ENCODE measurements at places on chromosomes 12 and 14.

- DNase-seq = no peak
- H3K36me3 ChIP-seq = no peaks in the 10 kb centered on the region
- no peak overlapping the region for H3K4me3 ChIP-seq
- no peaks in the 10 kb centered on the region for H3K4me1 ChIP-seq
These were observed 212.2 kb downstream of the NPAS3 start for GRCh38 chr14:33150666-33151428.

- peak; percentile 12 for DNase-seq
- H3K27ac ChIP-seq = no peak overlapping the region
- peaks cover 3% of the 10 kb centered on the region for H3K36me3 ChIP-seq
- H3K4me1 ChIP-seq = peaks cover 2% of the 10 kb centered on the region
- H3K4me3 ChIP-seq = peak overlapping the region; percentile 88
These were observed 6.1 kb upstream of the PSMA3 start for GRCh38 chr14:58238252-58239243.

DNA sequence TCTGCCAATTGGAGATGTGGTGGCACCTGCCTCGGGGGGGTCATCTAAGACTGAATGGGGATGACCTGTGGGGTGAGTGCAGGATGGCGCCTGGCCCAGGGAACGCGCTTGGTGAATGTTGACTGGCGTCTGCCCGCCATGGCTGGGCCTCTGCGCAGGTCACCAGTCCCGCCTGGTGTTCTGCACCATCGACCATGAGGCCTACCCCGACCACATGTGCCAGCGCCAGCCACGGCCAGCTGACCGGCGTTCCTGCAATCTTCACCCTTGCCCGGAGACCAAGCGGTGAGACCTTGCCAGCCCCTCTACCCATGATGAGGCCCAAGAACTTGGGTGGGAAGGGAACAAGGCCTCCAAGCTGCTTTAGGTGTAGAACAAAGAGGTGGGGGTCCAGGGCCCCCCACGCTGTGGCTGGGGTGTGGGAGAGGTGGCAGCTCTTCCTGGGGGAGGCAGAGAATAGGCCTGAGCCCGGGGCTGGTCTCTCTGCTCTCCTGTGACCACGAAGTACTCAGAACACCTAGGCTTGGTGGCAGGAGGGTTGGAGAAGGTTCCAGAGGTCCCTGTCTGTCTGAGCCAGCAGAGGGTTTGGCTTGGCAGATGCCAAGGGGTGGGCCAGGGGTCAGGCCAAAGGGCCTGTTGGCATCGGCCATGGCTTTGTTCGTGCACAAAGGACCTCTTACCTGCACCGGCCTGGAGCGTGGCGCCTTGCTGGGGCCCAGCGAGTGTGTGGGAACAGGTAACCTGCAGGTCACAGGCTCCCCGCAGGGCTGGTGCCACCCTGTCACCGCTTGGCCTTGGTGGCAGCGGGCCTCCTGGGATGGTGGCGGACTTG lies 15.4 kb downstream of the PAPLN start:
- peaks cover 28% of the 10 kb centered on the region for H3K4me1 ChIP-seq

DNA sequence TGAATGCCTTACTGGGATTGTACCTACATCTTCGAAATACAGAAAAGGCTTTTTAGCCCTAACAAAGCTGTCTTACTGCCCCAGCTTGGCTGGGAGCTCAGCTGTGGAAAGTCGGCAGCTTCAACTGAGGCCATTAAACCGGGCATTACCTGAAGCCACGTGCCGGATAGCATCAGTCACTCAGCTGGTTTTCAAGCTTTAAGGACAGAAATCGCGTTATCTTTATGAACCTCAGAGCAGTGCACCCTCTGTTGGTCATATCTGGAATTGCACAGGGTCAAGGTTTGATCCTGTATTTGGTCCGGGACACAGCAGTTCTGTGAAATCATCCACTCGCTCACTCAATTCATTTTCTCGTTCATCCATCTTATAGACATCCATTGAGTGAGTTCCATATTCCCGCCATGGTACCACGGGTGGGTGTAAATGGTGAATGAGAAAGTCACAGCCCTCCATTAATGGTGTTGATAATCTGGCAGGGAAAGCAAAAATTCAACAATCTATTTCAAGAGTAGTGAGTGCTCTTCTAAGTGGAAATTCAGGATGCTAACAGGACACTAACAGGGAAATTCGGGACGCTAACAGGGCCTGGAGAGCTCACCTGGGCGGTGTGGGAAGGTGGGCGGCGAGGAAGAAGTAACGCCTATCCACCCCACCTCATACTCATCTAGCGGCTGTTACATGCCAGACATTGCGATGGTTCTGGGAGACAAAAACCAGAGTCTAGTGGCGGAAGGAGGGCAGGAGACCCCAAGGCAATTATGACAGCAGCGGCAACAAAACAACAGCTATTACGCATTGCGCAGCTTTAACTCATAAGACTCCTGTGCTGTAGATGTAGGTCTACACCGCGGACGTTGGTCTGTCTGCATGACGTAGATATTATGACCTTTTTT lies 60.6 kb upstream of the TCL1A start:
- no peak overlapping the region for H3K4me3 ChIP-seq

DNA sequence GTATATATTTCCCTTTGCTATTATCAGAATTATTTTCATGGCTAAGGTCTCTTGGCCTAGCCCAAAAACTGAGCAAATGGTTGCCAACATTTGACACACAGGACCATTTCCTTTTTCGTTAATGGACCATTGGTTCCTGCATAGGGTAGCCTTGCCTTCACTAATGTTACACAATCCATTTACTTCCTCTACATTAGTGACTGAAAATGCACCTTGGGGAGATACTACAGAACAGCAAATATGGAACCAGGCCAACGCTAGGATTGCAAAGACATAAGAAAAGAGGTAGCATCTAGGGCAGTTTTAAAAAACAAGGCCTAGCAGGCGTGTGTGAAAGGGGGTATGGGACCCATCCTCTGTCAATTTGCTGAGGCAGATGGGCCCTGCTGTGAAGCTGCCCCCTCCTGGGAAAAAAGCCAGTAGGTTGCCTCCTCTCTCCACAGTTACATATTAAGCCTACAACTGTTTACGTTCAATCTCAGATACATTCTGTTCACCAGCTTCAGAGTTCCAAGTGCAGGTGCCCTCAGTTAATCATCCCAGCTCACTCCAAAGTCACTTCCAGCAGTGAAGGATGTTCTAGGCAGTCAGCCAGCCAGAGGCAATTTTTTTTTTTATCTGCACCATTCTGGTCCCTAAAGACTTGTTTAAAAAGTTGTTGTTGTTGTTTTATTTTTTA lies 15.0 kb downstream of the AQP6 start:
- H3K4me3 ChIP-seq = no peak overlapping the region
- peaks cover 21% of the 10 kb centered on the region for H3K36me3 ChIP-seq
- H3K4me1 ChIP-seq = peaks cover 15% of the 10 kb centered on the region

DNA sequence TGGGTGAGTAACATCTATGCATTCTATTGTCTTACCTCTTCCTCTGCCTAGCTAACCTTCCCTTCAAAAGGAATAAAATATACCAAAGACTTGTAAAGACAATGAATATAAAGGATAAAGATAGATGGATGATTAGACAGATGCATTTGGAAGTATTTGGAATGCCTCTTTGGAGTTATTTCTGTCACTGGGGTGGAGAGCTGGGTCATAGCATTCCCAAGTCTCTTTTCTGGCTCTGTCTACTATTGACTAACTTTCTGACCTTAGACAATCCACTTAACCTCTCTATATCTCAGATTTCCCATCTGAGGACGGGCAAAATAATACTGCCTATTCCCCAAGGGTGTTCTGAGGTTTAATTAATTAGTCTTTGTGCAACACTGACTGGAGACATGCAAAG lies 517.4 kb downstream of the DIO2 start:
- H3K4me1 ChIP-seq = no peaks in the 10 kb centered on the region
- H3K27me3 ChIP-seq = no peaks in the 10 kb centered on the region
- no peak overlapping the region for H3K4me3 ChIP-seq
- DNase-seq = no peak

- peaks cover 16% of the 10 kb centered on the region for H3K36me3 ChIP-seq
- H3K4me3 ChIP-seq = no peak overlapping the region
- no peaks in the 10 kb centered on the region for H3K27me3 ChIP-seq
- DNase-seq = peak; percentile 37
- peak overlapping the region; percentile 41 for H3K27ac ChIP-seq
- H3K4me1 ChIP-seq = peaks cover 2% of the 10 kb centered on the region
These were observed 1.8 kb upstream of the RAB5B start for GRCh38 chr12:55972042-55972441.

GRCh38 chr12:10167599-10167998 lies 4.3 kb downstream of the OLR1 start:
- no peaks in the 10 kb centered on the region for H3K27me3 ChIP-seq
- DNase-seq = peak; percentile 58
- H3K4me3 ChIP-seq = no peak overlapping the region
- no peak overlapping the region for H3K27ac ChIP-seq
- no peaks in the 10 kb centered on the region for H3K36me3 ChIP-seq

DNA sequence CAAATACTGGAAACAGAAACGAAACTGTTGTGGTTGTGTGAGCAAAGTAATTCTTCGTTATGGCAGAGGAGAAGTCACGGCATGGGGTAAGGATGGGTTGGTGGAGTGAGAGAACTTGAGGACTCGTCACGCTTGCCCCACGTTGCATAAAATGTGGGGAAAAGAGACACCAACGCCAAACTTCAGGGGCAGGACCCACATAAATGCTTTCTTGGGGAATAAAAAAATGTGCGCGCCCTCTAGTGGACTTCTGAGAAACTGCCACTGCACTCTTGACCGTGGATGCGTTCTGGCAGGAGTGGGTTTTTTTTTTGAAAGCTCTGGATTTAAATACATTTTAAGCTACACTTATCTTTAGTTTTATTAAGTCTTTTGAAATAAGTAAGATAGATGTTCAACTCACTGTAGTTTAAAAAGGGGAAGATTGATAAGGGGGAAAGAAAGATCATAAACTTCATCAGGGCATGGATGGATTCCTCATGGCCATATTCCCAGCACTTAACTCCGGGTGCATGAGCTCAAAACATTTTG lies 4.1 kb upstream of the IGF1 start:
- peak; percentile 51 for DNase-seq
- H3K4me3 ChIP-seq = peak overlapping the region; percentile 51
- H3K36me3 ChIP-seq = no peaks in the 10 kb centered on the region
- H3K27ac ChIP-seq = no peak overlapping the region

DNA sequence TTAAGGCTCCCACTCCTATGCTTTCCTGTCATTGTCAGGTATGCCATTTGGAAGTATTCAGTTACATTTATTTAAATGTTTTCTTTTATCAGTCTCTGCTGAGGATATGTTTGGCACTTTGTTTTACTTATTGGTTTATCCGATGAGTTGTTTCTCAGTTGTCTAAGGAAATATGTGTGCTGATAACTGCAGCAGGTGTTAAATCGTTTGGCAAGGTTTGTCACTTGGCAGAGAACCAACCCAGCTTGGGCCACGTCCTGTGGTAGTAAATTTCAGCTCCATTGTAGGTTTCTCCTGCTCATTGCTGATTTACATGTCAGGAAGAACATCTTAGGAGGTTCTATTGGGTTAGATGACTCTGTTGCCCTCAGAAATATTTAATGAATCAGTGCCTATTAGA lies 22.0 kb upstream of the MGST1 start:
- H3K27ac ChIP-seq = no peak overlapping the region
- no peak overlapping the region for H3K4me3 ChIP-seq
- H3K36me3 ChIP-seq = no peaks in the 10 kb centered on the region
- no peaks in the 10 kb centered on the region for H3K4me1 ChIP-seq

DNA sequence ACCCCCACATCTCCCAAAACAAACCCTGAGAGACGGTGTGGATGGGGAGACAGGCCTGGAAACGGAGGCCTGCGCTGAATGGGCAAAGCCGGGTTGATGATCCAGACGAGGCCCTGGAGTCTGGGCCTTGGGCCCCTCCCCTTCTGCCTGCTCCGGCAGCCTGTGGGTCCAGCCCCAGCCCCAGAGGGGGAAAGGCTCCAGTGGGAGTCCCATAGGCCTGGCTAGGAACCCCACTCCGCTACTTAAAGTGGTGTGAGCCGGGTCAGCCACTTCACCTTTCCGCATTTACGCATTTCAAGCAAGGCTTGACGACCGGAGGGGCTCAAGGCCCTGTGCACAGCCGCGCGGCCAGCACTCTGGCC lies 695 bp upstream of the TNFAIP2 start:
- H3K36me3 ChIP-seq = peaks cover 6% of the 10 kb centered on the region
- H3K27ac ChIP-seq = peak overlapping the region; percentile 70
- H3K27me3 ChIP-seq = no peaks in the 10 kb centered on the region
- no peak for DNase-seq

- peak; percentile 92 for DNase-seq
- no peak overlapping the region for H3K27ac ChIP-seq
- peaks cover 15% of the 10 kb centered on the region for H3K4me1 ChIP-seq
- no peaks in the 10 kb centered on the region for H3K27me3 ChIP-seq
- H3K36me3 ChIP-seq = no peaks in the 10 kb centered on the region
These were observed 54.0 kb downstream of the ZNF664 start for GRCh38 chr12:124026755-124027745.

GRCh38 chr12:124668602-124669001 lies 101.2 kb upstream of the NCOR2 start:
- H3K27ac ChIP-seq = no peak overlapping the region
- no peak for DNase-seq
- peaks cover 7% of the 10 kb centered on the region for H3K4me1 ChIP-seq
- H3K36me3 ChIP-seq = no peaks in the 10 kb centered on the region
- no peak overlapping the region for H3K4me3 ChIP-seq
